Muscle of arm (tissue), 14 donors: ENCODE measurements at places on chromosomes 5 and 9. TPM values are rescaled to one million over a fixed set of nuclear protein-coding genes. Genes with fewer than 3 reads are reported as not detected.

The PAEP gene
- 1.2 TPM for polyA plus RNA-seq

The ORM2 gene
- polyA plus RNA-seq, result not detected

The CAVIN4 gene
- 315 TPM for polyA plus RNA-seq

The PCDHGA5 gene
- 2.9 TPM for polyA plus RNA-seq

The DOCK2 gene
- polyA plus RNA-seq, result 4.3 TPM

The CTXN3 gene
- 3.0 TPM for polyA plus RNA-seq

The FBXL7 gene
- polyA plus RNA-seq, result 24.6 TPM

The IL9 gene
- not detected for polyA plus RNA-seq

The SLC46A2 gene
- polyA plus RNA-seq, result not detected

The IARS1 gene
- 65.8 TPM for polyA plus RNA-seq

DNA sequence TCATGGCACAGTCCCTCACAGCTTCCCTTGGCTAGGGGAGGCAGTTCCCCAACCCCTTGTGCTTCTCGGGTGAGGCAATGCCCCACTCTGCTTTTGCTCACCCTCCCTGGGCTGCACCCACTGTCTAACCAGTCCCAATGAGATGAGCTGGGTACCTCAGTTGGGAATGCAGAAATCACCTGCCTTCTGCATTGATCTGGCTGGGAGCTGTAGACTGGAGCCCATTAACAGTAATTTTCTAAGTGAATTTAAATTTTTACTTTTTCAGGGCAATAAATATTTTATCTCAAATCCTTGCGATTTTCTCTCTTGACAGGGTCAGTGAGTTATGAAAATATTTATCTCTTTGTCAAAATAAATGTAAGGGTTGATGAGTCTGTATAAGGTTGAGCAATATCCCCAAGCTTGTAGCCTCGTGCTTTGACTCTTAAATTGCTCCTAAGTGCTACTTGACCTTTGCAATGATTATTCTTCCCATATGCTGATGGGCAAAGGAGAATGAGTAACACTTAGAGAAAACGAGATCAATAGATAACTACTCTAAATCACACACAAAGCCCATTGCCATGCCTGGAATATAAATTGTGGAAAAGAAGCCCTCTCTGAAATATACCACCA is 82.1 kb upstream of the MOCS2 start:
- DNase-seq, result no peak

DNA sequence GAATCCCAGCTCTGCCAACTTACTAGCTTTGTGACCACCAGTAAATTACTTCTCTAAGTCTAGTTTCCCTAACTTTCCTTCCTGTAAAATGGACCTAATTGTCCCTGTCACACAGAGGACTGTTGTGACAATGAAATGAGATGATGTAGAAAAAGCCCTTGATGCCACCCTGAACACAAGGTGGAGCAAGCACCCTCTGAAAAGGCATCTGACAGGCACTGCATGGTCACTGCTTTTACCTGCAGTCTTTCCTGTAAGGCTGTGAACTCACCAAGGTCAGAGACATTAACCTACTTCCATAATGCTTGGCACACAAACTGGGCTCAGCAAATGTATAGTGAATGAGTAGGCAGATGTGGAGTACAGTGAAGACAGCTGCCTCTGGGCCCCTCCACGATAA is 6.1 kb downstream of the SLC31A2 start:
- no peak for DNase-seq

- DNase-seq, result no peak
These were observed 14.7 kb upstream of the MED27 start for GRCh38 chr9:132094314-132094791.

- DNase-seq, result peak; percentile 15
These were observed 6.9 kb upstream of the ABCA1 start for GRCh38 chr9:104934691-104935500.

DNA sequence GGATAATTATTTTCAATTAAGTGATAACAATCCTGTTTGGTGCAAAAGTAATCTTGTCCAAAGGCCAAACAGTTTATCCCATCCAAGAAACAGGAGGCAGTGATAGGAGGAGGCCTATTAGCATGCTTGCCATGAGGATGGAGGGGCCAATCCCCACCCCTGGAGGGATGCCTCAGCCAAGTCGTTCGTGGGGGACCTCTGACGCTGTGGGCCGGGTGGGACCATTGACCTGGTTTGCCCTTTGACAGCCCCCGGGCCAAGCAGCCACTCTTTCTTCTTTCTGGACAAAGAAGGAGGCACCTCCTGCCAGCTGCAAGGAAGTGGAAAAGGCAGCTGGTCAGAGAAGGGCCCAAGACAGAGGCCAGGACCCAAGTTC is 39.5 kb upstream of the GRHPR start:
- DNase-seq, result no peak

DNA sequence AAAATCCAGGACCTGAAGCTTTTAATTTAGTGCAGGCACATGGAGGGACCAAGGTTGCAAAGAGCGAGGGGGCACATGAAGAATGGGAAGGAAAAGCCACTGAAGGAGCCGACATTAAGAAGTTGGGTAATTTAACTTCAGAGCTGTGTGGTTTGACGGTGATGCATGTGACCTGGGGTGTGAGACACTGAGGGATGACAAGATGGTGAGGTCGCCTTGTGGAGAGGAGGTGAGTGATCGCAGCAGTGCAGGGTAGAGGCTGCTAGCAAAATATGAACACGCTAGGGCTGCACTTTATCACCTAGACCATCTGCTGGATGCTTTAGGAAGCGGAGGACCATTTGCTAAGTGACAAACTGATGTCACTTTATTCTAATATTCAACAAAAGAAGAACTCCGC is 339.0 kb upstream of the KIF2A start:
- DNase-seq, result no peak

DNA sequence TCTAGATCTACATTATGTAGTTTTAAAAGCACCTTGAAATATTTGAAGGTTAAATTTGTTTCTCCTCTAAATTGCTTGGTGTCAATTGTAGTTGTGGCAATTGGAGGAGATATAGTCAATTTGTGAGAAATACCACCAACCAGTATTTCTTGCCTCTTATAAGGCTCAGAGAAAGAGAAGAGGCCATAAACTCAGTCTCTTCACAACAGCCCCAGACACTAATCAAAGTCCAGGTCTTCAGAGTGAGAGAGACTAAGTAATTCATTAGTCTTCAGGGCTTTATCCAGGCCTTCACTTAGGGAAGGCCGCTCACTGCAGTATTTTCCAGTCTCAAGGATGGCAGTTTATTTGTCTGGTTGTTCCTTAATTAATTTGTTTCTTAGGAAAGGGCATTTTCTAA is 168.0 kb upstream of the RGMB start:
- DNase-seq, result no peak

DNA sequence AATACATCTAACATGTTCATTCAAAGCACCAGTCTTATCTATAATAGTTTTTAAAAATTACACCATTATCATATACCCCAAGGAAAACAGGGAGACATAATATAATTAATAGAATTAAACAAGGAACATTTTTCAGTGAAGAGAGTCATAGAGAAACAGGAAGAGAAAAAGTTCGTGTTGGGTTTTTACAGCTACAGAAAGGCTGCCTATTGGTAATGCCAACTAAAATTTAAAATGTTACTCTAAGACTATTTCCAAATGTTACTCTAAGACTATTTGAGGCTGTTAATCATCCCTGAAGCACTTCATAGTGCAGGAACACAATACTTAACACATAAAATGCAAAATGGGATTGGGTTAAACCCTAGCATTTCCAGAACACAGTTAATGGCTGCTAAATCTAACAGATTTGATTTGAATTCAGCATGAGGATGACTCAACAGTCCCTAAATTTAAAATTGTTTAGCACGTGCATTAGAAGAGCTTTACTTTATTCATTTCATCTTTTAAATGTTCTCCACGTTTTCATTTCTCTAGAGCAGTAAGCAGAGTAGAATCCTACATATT is 54.5 kb downstream of the OXCT1 start:
- no peak for DNase-seq

- DNase-seq, result no peak
These were observed 4.1 kb upstream of the NDFIP1 start for GRCh38 chr5:142104491-142104890.

DNA sequence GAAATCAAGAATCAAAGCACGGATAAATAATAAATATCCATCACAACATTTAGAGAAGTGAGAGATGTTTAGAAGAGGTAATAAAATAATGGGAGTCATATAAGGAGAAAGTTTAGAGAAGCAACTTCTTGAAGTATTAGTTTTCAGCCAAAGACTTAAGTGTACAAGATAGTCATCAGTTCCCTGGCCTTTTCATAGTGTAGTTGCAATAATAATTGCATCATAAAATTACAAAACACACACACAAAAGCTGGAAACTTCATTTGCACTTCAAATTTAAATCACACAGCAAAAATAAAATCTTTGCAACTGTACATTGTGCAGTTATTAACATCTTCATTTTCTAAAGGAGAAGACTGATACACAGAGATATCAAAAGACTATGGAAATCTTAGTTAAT is 319.1 kb upstream of the RGMB start:
- DNase-seq, result no peak

GRCh38 chr5:146878476-146879172 is at the start of gene PPP2R2B:
PPP2R2B (minus strand) TSS chr5:146878757.
- no peak for DNase-seq

GRCh38 chr5:88956416-88956815 is 73.4 kb upstream of the MEF2C start:
- DNase-seq, result no peak

- DNase-seq, result no peak
These were observed 10.4 kb downstream of the TEX48 start for GRCh38 chr9:114671605-114672004.

DNA sequence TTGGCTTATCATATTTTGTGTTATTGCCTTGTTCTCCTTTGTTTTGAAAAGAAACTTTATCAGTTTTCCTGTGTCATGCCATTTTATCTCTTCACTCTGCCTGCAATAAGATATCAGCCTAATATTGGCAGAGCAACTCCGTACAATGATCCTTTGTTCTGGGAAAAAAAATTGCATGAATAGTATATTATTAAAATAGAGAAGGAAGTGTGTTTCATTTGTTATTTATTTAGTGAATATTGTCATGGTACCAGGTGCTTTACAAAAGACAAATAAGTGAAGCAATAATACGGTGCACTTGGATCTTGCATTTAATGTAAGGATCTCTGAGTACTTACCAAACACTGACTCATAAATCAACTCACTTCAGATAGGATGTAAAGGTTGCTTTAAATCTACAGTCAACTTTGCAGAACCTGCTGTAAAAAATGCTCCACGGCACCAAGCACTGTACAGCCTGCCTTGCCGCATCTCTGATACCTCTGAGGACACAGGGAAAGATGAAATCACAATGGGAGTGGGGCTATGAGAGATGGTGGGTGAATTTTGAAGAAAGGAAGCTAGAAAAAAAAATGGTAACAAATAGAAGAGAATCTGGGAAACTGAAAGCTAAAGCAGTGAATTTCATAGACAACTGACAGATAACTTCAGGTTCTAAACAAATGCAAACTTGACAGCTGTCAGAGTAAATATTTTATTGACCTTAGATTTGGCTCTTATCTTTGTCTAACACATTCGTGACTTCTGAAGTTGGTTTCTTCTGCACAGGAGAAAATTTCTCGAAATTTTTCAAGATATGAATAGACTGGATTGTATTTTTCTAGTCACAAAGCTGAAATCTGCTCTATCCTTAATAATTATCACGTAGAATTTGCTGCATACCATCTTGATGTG is 232.1 kb downstream of the ENC1 start:
- DNase-seq, result no peak

DNA sequence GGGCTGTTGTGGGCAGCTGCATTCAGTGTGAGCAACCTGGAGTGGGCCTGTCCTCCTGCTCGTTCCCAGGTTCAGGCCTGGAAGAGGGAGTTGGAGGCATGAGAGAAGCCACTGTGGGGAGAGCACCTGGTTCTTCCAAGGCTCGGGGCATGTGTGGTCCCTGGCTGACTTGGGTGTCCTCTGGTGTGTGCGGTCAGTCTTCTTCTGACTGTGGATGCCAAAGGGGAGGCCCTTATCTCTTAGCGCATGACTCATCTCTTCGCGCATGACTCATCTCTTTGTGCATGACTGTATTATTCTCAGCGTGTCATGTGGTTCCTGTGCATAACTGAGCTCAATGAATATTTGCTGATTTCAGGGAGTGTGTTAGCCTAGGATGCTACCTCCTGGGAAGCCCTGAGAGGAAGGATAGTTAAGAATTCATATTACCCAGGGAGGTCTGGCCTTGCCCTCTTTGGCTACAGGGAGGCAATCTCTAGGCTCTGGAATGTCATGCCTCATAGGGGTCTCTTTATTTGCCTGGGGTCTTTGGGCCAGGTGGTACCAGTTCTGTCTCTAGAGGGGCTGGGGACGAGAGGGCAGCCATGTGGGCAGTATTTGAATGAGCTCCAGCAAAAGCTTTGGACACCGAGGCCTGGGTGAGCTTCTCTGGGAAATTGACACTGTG is 188.7 kb downstream of the HSPA4 start:
- no peak for DNase-seq
